Activated CD4-positive, alpha-beta T cell treated with anti-CD3 and anti-CD28 coated beads for 1 hour (primary cell): ENCODE measurements at places on chromosomes 11 and 22.
A peak's percentile ranks its signal among the peaks of the same experiment; 100 is the strongest.

- DNase-seq = peak; percentile 42
Measured at GRCh38 chr22:20464096-20464614, 26.5 kb upstream of the SCARF2 start.

GRCh38 chr22:31619611-31620300, 42.3 kb downstream of the PISD start:
- no peak for DNase-seq

GRCh38 chr11:99316776-99317520, 296.2 kb downstream of the CNTN5 start:
- DNase-seq = no peak

- DNase-seq = no peak
Measured at GRCh38 chr22:44482776-44483175, 15.3 kb downstream of the RTL6 start.

DNA sequence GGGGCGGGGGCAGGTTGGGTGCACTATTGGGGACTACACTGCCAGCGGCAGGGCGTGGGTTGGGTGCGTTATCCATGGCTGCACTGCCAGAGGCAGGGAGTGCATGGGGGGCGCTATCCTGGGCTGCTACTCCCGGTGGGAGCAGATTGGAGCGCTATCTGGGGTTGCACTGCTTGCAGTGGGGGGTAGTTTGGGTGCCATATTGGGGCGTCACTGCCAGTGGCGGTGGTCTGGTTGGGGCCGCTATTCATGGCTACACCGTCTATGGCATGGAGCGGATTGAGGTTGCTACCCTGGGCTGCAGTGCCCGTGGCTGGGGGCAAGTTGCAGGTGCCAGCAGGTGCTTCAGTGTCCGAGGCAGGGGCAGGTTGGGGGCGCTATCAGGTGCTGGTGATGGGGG, 36.2 kb downstream of the C22orf42 start:
- DNase-seq = no peak

DNA sequence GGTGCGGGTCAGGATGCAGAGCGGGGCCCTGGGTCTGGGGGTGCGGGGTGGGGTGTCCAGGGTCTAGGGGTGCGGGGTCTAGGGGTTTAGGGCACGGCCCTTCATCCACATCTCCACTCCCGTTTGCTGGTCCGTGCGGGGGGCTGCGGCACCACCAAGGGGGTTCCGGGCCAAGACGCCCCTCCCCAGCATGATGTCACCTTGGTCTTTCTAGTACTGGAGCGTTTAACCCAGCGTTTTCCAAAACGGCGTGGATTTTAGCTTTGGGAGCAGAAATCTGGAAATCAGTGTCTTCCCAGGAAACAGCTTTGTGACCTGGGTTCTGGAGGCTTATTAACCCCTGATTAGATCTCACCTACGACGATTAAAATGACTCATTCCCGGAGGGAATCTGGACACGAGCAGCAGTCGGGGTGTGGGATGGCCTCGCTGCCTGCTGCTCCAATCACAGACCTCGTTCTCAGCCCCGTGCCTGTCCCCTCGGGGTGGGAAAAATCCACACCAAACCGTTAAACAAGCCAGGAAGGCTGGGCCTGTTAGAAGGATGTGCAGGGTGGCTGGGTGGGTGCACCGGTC, 759 bp downstream of the AP2A2 start:
- DNase-seq = no peak

DNA sequence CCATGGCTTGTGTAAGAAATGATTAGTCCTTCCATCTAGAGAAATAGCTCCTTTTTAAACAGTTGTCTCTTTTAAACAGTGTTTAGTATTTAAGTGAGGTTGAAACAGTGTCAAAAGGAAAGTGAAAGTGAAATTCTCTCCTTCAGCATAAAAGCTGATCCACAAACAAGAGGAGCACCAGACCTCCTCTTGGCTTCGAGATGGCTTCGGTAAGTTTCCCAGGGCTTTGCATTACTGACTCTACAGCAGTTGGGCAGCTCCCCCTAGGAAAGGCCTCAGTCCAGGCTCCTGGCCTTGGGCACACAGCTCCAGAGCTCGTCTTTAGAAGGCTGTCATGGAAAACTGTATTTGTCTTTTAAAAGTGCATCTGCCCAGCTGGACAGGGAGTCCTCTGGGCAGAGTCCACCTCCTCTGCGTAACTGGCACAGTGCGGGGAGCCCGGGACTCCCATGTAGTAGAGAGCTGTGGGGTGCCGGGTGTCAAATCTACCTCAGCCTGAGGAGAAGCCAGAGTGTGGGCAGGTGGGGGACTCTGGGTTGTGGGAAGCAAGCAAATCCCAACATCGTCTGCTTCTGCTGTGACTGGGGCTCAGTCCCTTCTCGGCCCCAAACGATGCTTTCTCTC, at the start of gene PLAAT4:
PLAAT4 (plus strand) TSS at position 140 of the 624 bp plus-strand sequence; CDS start at position 201, 61 bp downstream.
- no peak for DNase-seq

- DNase-seq = no peak
Measured at GRCh38 chr22:27122574-27122973, 465.2 kb downstream of the MIAT start.

- no peak for DNase-seq
Measured at GRCh38 chr11:113577356-113578032, 102.3 kb upstream of the DRD2 start.
